ENCODE measurements at places on chromosomes 2 and 18. TPM values are rescaled to one million over a fixed set of nuclear protein-coding genes. Genes with fewer than 3 reads are reported as not detected.

Gene GKN2
- total RNA-seq = not detected

Gene CRACDL
- total RNA-seq = 17.8 TPM

Gene ABHD3
- total RNA-seq = 160 TPM

Gene UNC80
- 0.09 TPM for total RNA-seq

Gene CYRIA
- total RNA-seq = 2.2 TPM

Gene RAB17
- total RNA-seq = 25.8 TPM

Gene FOXD4L1
- total RNA-seq = 0.32 TPM

Gene SPATA3
- not detected for total RNA-seq

Gene OTOS
- not detected for total RNA-seq

Gene NEB
- total RNA-seq = 1.1 TPM

Data from mucosa of descending colon (tissue), 3 donors.